Activated naive CD4-positive, alpha-beta T cell (primary cell): ENCODE measurements at places on chromosomes 11 and 22.

- DNase-seq = no peak
Measured at GRCh38 chr22:38564669-38565068, 5.3 kb downstream of the DMC1 start.

DNA sequence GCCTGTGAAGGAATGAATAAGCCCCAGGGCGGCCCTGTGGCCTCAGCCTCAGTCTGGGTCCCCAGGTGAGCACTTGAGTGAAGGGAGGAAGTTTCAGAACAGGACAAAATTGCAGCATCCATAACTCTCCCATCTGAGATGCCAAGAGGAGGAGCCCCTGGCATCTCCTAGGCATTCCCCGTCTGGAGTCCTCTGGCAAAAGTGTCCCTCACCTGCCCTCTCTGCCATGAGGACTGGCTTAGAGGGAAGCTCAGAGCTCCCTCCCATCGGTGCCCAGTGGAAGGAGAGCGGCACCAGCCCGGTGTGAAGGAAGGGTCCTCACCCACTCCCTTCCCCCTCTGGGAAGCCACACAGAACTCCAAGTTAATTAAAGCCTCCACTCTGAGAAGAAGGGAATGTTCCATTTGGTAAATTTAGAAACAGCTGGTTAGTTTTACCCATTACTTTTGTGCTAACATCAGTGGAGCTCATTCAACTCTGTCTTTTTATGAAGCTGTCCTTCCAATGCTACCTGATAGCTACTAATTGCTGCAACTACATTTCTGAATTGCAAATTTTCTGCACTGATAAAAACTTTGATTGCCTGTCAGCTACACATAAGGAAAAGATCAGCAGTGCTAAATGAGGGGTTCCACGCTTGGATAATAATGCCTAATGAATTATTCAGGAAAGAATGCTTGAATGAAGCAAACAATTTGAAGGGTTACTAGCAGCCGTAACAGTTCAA, 123.3 kb upstream of the RCN1 start:
- DNase-seq = no peak

DNA sequence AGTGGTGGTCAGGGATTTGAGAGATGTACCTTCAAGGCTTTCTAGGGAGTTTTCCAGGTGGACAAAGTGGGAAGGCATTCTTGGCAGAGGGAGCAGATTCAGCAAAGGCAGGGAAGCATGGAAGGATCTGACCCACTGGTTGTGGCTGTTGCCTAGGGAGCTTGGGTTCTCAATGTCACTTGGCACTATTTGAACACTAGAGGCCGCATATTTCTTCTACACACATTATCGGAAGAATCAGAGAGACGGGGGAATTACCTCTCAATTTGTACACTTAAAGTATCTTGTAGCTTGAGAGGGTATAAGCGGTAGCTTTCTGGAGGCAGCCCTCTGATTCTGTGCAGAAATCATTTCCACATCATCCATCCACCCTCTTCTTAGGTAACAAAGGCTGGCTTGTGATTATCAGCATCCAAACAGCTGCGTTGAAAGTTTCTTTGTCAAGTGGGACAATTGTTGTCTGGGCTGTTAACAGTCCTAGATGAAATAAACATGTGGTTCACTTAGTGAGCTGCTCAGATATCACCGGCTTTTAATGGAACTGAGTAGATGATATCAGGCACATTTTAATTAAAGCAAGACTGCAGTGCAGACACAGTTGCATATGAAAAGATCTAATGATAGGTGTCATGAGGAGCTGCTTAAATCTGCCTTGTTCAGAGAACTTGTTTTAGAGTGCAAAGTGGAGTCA, 2.6 kb downstream of the NELL1 start:
- DNase-seq = no peak

- DNase-seq = no peak
Measured at GRCh38 chr11:107549253-107549953, 16.1 kb downstream of the ALKBH8 start.

GRCh38 chr11:30089921-30090320, 73.1 kb upstream of the KCNA4 start:
- DNase-seq = no peak

- no peak for DNase-seq
Measured at GRCh38 chr11:43789700-43790443, 90.8 kb upstream of the ALKBH3 start.

DNA sequence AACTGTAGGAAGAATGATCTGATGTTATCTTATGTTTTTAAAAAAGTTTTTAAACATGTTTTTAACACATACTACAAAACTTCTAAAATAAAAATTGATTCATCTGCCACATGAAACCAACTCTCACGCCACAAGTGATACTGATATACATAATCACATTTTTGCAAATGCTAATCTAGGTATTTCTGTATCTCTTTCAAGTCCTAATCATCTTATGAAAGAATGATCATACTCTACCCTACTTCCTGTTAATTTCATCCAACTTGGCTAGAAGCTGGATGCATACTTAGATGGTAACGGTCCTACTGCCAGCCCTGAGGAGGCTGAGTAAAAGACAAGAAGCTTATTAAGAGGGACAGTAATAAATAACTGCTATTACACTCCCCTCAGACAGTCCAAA, 19.2 kb downstream of the THAP12 start:
- no peak for DNase-seq

DNA sequence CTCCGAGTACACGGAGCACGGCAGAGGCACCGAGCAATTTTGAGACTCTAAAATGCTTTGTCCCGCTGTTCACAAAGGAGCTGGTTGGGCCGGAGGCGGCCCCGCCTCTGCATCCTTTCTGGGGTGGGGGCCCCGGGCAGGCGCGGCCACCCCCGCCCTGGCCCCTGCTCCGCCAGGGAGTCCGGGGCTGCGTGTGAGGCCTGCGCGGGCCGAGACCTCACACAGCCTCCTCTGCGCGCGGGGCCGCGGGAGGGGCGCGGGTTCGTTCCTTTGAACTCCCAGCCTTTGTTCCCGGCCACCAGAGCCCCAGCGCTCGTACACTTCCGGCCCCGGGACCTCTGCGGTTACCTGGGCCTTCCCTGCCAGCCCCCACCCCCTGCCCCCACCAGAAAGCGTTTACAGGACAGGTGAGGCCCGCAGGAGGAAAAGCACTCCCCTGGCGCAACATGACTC, 1.6 kb downstream of the FGF19 start:
- DNase-seq = no peak

GRCh38 chr11:111735262-111736116, 30.7 kb downstream of the PPP2R1B start:
- no peak for DNase-seq

DNA sequence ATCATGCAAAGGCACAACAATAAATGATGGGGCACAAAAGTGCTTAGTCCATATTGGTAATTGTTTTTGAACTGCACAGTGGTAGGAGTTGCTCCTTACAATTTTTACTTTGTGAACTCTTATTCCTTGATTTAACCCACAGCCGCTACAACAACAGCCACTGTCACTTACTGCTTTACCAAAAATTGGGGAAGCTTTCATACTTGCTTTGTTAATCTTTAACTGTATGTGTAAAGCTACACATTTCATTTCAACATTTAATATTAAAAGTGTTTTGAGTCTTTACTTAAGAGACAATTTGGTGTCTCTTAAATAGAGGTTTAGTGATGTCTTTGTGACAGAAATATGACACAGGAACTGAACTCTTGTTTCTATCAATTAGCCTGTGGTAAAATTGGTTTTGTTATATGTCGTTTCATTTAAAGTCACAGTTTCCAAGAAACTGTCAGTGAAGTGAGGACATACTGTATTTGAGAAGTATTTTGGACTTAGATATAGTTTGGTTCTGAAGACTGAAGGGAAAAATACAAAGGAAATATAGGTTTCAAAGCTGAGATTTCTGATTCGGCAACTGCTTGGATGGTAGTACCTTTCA, 6.5 kb upstream of the IL18BP start:
- DNase-seq = no peak

DNA sequence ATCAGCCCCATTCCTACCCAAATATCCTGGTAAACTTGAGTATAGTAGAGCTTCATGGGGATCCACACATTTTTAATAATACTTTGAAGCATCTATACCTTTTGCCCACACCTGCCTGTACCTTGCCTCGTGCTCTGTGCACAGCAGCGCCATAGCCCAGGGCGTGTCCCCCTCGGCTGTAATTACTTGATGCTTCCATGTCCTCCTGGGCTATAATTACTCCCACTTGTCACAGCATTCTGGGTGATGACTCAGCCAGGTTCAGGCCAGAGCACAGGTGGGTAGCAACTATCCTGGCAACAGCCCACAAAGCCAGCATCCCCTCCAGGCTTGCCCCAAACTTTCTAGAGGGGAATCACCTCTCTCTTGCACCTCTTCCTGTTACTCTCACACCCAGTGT, 23.7 kb upstream of the SLC36A4 start:
- DNase-seq = no peak

DNA sequence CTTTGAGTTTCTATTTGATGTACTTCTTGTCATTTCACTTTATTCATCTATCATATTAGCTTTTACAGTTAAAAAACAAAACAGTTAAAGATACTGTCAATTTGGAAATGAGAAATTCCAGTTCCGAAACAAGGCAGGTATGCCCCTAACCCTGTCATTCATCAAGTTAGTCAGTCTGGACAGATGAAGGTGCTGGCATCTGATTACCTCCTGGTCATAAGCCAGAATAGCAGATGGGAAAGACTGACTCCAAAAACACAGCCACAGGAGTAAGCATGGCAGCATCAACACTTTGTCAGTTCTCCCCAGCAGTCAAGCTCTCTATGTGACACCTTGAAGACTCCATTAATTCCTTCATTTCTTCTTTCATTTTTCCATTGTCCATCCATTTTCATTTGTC, 4.3 kb downstream of the LRRC51 start:
- no peak for DNase-seq

DNA sequence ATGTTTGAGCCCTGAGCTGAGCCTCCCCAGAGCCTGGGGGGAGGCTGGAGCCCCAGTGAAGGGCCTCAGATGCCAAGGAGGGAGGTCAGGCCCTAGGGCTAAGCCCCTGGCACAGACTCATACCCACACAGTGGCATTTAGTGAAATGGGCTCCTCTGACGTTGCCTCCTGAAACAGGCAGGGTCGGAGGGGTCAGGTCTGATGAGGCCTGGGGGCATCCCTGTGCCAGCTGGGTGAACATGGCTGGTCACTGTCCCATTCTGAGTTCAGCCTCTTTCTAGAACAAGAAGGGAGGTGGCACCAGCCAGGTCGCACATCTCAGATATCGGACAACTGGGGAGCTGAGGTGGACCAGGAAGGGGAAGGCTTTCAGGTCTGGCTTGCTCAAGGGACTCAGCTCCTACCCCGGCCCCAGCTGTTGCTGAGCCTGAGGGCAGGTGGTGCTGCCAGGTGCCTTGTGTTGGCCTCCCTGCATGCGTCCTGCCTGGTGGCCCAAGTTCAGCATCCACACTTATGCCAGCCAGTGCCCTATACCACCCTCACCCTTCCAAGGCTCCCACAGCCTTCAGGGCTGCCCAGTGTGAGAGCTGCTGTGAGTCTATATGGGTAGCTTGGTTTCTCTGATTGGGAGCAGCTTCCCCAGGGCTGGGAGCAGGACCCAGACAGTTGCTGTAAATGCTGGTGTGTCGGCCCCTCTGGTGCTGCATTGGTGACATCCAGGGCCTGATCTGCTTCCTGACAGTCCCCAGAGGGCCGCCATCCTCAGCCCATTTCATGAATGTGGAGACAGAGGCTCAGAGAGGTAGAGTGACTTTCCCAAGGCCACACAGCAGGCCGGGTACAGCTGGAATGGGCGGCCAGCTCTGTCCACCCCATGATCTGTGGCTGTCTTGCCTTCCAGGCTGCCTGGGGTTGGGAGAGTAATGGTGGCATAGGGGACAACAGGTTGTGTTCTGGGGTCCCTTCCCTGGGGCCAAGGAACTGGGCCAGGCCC, 32.8 kb upstream of the PPARA start:
- no peak for DNase-seq

GRCh38 chr11:15591112-15591537, 476.4 kb downstream of the INSC start:
- no peak for DNase-seq

DNA sequence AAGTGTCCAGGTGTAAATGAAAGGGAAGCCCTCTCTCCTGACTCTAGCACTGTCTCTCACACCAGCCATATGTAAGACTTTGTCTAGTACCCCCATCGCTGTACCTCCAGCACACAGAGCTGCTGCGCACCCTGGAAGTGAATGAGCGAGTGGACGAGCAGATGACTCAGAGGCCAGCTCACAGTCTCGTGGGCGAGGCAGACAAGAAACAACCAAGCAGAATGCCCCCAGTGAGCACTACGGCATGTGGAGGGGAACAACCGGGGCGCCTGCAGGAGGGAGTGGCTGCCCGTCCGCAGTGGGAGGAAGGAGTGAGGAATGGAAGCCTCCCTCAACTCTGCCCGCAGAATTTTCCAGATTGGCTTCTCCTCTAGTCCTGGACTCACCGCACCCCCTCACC, 46.4 kb downstream of the MCM5 start:
- no peak for DNase-seq

- no peak for DNase-seq
Measured at GRCh38 chr22:22535662-22536061, 15.6 kb upstream of the ZNF280A start.

GRCh38 chr11:107593951-107594350, 3.0 kb downstream of the ELMOD1 start:
- no peak for DNase-seq

- no peak for DNase-seq
Measured at GRCh38 chr11:92225125-92225567, 528 bp downstream of the FAT3 start.

GRCh38 chr11:107858217-107859070, at the start of gene SLC35F2:
TSS of gene SLC35F2 (minus strand) at chr11:107858787. CDS start at chr11:107858767, 20 bp downstream.
- DNase-seq = peak; percentile 43
